ENCODE measurements at places on chromosomes 16 and 17. TPM values are rescaled to one million over a fixed set of nuclear protein-coding genes. Genes with fewer than 3 reads are reported as not detected.

Gene CD19
- total RNA-seq, result not detected

Gene KRT33A
- total RNA-seq, result not detected

Gene GPR142
- total RNA-seq, result not detected

Gene CMC2
- total RNA-seq, result 35.9 TPM

Gene NPIPA2
- total RNA-seq, result not detected

Gene STX1B
- total RNA-seq, result 0.71 TPM

Gene KRT12
- total RNA-seq, result not detected

Gene EXOC3L1
- not detected for total RNA-seq

Gene MT4
- total RNA-seq, result not detected

Gene CNGB1
- total RNA-seq, result not detected

Gene USH1G
- under 0.01 TPM for total RNA-seq

Gene OR4D1
- total RNA-seq, result not detected

Gene SMTNL2
- 0.28 TPM for total RNA-seq

Gene NTN1
- 0.09 TPM for total RNA-seq

Gene CD300LB
- not detected for total RNA-seq

Gene RECQL5
- total RNA-seq, result 19.6 TPM

Gene HSPB9
- total RNA-seq, result not detected
